ENCODE measurements at places on chromosomes 7 and 10.

GRCh38 chr7:30965883-30966282, 2.1 kb downstream of the GHRHR start:
- DNase-seq: no peak

GRCh38 chr10:1166101-1166827, 110.1 kb downstream of the WDR37 start:
- DNase-seq: no peak

GRCh38 chr10:84429926-84430520, 101.6 kb downstream of the CCSER2 start:
- peak; percentile 18 for DNase-seq

DNA sequence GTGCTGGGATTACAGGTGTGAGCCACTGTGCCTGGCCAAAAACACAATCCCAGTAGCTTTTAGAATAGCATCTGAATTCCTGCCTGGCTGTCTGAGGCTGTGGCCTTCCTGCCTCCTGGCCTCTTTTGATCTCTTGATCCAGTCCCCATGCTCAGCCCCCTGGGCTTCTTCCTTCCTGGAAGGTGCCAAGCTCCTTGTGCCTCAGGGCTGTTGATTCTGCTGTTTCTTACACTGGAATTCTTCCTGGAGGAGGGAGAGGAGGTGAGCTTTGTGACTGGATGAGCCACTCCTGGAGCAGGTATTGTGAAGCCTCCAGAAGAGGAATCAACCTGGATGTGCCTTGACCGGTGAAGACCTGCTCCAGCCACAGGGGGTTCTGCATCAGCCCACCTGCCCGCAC, 17.3 kb upstream of the MKI67 start:
- no peak for DNase-seq

DNA sequence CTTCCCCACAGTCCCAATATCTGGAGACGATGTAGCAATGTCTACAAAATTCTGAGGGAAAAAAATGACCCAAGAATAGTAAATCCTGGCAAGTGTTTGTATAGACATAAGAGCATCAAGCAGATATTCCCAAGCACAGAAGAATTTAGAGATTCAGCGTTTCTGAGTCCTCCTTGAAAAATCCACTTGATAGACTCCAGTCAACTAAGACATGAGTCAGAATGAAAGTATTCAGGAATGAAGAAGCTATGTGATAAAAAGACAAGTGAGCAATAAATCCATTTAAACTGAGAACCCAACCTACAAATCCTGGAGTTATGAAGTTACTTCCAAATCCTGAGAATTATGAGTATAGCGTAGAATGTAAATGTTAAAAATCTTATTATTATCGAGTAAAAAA, 86.1 kb upstream of the NPY start:
- no peak for DNase-seq

DNA sequence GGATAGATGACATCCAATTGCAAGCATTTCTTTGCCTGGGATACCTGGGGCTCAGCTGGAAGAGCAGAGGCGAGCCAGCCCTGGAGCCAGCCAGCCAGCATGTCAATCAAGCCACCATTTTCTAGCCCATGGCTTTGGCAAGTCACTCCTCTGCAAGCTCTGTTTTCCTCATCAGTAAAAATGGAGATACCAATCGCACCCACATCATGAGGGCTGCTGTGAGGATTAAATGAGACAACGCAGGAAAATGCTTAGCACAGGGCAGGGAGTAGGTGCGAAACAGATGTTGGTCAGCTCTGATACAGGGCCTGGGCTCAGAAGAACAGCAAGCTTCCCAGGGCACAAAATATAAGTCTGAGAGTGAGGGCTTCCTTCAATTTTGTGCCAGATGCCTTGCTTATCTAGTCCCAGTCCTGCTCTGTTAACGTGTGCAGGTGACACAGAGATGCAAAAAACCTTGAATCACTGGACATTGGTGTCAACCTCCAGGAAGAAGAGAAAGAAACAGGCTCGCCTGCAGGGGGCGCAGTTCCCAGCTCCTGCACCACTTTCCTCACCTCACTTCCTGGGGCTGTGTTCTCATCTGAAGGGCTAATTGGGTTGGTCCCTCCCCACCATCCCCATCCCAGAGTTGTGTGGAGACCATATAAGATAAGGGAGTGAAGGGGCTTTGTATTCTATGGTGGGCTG, 72.8 kb upstream of the CACUL1 start:
- DNase-seq: no peak

Data from H54 (cell line).